ENCODE measurements at places on chromosomes 1 and 21. TPM values are rescaled to one million over a fixed set of nuclear protein-coding genes. Genes with fewer than 3 reads are reported as not detected.

The MOB3C gene
- 13.7 TPM for total RNA-seq

The TAS1R2 gene
- total RNA-seq, result not detected

The HUNK gene
- total RNA-seq, result not detected

The MAP3K21 gene
- 0.59 TPM for total RNA-seq

The DENND2C gene
- 2.2 TPM for total RNA-seq

The NBPF10 gene
- 7.2 TPM for total RNA-seq

The TRAF3IP3 gene
- not detected for total RNA-seq

The KIRREL1 gene
- 200 TPM for total RNA-seq

The SH3BGR gene
- total RNA-seq, result 3.0 TPM

The PTPRF gene
- 132 TPM for total RNA-seq

The RPE65 gene
- not detected for total RNA-seq

The SELENBP1 gene
- 14.6 TPM for total RNA-seq

The RHCE gene
- 1.8 TPM for total RNA-seq

The CNIH3 gene
- total RNA-seq, result 14.3 TPM

The LRRC38 gene
- total RNA-seq, result not detected

The MAP10 gene
- 1.8 TPM for total RNA-seq

The MFSD2A gene
- 13.4 TPM for total RNA-seq

The CR1L gene
- not detected for total RNA-seq

The PGLYRP4 gene
- not detected for total RNA-seq

The SPRR2E gene
- not detected for total RNA-seq

The UTS2 gene
- not detected for total RNA-seq

The SELP gene
- total RNA-seq, result not detected

The GBP5 gene
- not detected for total RNA-seq

The ABCG1 gene
- 0.60 TPM for total RNA-seq

The ANKRD13C gene
- 19.3 TPM for total RNA-seq

The CDK18 gene
- total RNA-seq, result 0.89 TPM
